ENCODE measurements at places on chromosomes 11 and 22. TPM values are rescaled to one million over a fixed set of nuclear protein-coding genes. Genes with fewer than 3 reads are reported as not detected.

DNA sequence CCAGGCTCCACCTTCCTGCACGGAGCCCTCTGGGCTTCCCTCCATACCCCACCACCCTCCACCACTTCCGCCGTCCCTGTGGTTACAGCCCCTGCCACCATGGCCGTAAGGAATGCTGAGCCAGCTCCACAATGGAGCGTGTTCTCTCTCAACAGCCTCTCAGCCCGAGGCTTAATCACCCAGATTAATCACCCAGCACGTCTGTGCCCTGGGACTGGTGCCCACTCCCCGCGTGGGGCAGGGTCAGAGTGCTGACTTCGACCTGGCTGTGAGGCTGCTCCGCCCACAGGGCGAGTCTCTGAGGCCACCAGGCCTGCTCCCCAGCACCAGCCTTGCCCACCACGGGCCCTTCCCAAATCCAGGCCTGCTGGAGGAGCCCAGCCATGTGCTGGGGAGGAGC, 4.0 kb upstream of the TH start:
- no peak overlapping the region for H3K27ac ChIP-seq
- no peaks in the 10 kb centered on the region for H3K36me3 ChIP-seq
- no peak for DNase-seq

GRCh38 chr11:36142439-36142838, 146.8 kb downstream of the COMMD9 start:
- no peak overlapping the region for H3K4me3 ChIP-seq
- DNase-seq, result no peak
- H3K27ac ChIP-seq, result no peak overlapping the region
- H3K36me3 ChIP-seq, result no peaks in the 10 kb centered on the region
- H3K4me1 ChIP-seq, result no peaks in the 10 kb centered on the region

GRCh38 chr11:116426761-116427160, 346.0 kb downstream of the BUD13 start:
- no peak overlapping the region for H3K27ac ChIP-seq
- no peaks in the 10 kb centered on the region for H3K4me1 ChIP-seq
- H3K4me3 ChIP-seq, result no peak overlapping the region
- no peaks in the 10 kb centered on the region for H3K27me3 ChIP-seq

DNA sequence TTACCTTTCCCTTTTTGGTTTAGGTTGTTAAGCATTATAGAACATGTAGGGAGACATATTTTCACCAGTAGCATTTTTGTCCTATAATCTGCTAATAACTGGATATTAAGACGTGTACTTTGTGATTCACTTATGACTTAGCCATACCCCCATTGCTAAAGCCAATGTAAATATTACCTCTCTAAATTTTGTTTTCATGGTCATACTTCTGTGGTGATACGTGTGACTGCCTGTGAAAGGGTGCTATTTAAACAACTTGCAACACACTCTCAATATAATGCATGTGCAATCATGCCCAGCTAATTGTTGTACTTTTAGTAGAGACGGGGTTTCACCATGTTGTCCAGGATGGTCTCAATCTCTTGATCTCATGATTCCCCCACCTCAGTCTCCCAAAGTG, 36.2 kb upstream of the PAK1 start:
- no peaks in the 10 kb centered on the region for H3K4me1 ChIP-seq
- no peaks in the 10 kb centered on the region for H3K36me3 ChIP-seq
- DNase-seq, result no peak
- H3K27ac ChIP-seq, result no peak overlapping the region
- no peak overlapping the region for H3K4me3 ChIP-seq

DNA sequence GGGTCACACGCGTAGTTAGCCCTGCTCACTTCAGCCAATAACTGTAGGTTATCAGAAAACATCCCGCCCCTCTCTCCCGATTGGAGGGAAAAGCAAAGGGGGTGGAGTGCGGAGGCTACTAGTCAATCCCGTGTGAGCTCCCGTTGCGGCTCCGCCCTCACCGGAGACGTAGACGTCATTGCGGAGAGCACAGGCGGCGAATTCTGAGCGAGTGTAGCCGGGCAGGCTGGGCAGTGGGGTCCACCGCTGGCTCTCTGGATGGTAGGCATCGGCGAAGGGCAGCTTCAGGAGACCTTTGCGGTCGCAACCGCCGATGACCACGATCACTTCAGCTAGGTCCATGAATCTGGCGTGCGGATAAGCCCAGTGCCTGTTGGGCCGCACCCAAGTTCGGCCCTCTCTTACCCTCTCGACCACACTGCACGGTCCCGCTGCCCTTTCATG, 4.7 kb downstream of the KLHL35 start:
- H3K4me3 ChIP-seq, result peak overlapping the region; percentile 34
- peaks cover 5% of the 10 kb centered on the region for H3K4me1 ChIP-seq
- H3K27me3 ChIP-seq, result peaks cover 5% of the 10 kb centered on the region
- peak; percentile 91 for DNase-seq

DNA sequence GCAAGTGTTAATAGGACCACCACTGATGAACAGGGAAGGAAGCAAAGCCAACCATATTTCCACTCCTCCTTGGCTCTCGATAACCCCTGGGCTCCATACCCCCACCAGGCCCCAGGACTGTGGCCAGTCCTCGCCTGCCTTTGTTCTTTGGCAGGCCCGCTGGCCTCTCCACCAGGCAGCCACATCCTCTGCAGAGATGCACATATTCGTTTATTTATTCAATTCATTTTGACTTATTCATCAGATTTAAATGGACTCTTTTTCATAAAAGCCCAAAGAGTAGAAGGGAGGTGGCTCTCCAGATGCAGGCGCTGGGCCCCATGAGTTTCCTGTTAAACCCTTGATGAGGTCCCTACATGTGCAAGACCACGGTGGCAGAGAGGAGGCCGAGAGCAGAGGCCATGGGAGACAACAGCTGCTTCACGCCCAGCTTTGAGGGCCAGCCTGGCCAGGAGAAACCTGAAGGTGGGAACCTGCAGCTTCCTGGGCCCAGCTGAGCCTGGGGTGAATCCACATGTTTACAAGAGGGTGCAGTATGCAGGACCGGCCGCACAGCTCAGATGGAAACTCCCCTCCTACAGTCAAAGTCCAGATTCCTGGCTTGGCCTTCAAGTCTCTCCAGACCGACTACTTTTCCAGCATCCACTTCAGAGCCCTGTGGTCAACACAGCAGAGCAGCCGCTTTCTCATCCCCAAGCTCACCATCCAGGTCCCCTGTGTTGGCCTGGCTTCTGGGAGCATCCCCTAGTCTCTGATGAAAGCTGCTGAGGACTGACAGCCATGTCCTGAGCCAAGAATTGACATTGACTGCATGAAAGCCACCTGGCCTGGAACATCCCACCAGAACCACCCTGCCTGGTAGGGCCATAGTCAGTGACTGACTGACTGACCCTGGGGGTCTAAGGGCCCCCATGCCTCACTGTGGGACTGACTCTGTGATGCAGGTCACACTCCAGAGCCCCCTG, 39.7 kb upstream of the CCND1 start:
- no peak overlapping the region for H3K27ac ChIP-seq
- no peaks in the 10 kb centered on the region for H3K36me3 ChIP-seq
- no peaks in the 10 kb centered on the region for H3K4me1 ChIP-seq
- no peak for DNase-seq

GRCh38 chr22:40967111-40967760, 16.1 kb downstream of the RBX1 start:
- H3K4me1 ChIP-seq, result no peaks in the 10 kb centered on the region
- DNase-seq, result no peak
- no peak overlapping the region for H3K27ac ChIP-seq
- H3K36me3 ChIP-seq, result no peaks in the 10 kb centered on the region
- H3K27me3 ChIP-seq, result no peaks in the 10 kb centered on the region

GRCh38 chr22:38088629-38089473, 4.9 kb upstream of the SLC16A8 start:
- DNase-seq, result no peak
- no peaks in the 10 kb centered on the region for H3K27me3 ChIP-seq
- no peaks in the 10 kb centered on the region for H3K36me3 ChIP-seq
- H3K4me3 ChIP-seq, result no peak overlapping the region

DNA sequence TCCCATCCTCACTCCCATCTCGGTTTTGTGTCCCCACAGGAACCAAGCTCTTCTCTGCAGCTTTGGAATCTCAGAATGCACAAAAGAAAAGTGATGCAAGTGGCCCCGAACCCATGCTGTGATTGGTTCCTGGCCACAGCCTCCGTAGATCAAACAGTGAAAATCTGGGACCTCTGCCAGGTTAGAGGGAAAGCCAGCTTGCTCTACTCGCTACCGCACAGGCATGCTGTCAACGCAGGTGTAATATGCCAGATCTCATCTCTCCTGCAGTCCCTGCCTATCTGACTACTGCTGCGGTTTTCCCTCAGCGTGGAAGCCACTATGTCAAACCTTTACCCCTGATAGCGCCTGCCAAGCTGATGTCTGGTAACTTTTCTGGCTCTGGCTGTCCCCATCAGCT, 200.5 kb upstream of the LRRC4C start:
- H3K36me3 ChIP-seq, result no peaks in the 10 kb centered on the region
- H3K4me1 ChIP-seq, result no peaks in the 10 kb centered on the region
- H3K4me3 ChIP-seq, result no peak overlapping the region
- H3K27me3 ChIP-seq, result no peaks in the 10 kb centered on the region

DNA sequence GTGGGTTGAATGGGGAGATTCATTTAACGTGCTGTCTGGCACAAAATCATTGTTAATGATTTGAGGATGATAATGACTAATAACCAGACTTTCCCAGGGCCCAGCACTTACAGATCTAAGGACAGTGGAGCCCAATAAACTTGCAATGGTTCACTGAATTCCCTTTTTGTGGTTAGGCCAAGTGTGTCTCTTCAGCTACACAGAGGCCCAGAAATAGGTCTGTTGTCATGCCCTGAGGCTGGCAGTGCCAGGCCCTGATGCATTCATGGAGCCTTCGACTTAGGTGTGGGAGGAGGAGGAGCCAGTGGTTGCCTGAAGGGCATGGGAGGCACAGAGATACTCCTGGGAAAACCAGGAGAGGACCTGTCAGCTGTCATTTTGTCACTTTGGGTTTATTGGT, 56.1 kb downstream of the KIAA1671 start:
- no peak overlapping the region for H3K4me3 ChIP-seq
- no peaks in the 10 kb centered on the region for H3K27me3 ChIP-seq
- H3K4me1 ChIP-seq, result no peaks in the 10 kb centered on the region
- no peaks in the 10 kb centered on the region for H3K36me3 ChIP-seq
- H3K27ac ChIP-seq, result no peak overlapping the region
- no peak for DNase-seq

- peak within 1 kb of the TSS; percentile 7 for H3K4me3 ChIP-seq
- H3K27ac ChIP-seq, result no peak within 1 kb of the TSS
- no peak for DNase-seq
These were observed at the start of gene RASL10A for GRCh38 chr22:29315286-29316140. TSS of gene RASL10A (minus strand) at chr22:29315697. CDS start at chr22:29315246, 451 bp downstream.

DNA sequence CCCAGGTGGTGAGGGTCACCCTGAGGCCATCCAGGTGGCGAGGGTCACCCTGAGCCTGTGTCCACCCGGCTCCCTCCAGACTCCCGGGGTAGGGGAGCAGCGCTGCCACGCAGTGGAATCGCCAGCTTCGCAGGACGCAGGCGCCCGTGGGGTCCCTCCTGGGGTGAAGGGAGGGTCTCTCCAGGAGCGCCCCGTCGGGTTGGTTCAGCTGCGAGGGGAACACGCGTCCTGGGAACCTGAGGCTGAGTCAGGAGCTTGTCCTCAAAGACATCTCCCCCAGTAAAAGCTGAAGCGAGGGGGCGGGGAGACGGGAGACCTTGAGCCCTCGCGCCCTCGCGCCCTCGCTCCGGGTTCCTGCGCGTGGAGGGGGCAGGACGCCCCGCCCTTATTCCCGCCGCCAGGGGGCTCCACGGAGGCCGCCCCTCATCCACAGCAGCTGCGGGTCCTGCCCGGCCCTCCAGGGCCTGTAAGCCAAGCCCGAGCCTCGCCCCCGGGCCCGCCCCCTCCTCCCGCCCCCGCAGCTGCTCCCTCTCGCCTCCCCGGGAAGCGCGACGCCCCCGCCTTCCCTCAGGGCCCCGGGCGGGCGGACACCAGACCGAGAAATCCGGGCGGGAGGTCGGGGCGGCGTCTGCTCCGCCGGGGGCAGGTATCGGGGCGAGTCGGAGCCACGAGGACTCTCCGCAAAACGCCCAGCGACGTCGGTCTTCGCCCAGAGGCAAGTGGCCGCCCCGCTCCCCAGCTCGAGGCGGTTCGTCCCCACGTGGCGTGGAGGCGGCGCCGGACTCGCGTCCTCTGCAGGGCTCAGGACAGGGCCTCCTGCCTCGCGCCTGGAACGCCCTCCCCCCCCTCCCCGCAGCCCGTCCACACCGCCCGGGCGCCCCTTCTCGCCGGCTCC, 22.8 kb downstream of the PIM3 start:
- H3K27ac ChIP-seq, result no peak overlapping the region
- no peak overlapping the region for H3K4me3 ChIP-seq
- H3K4me1 ChIP-seq, result peaks cover 3% of the 10 kb centered on the region
- H3K27me3 ChIP-seq, result no peaks in the 10 kb centered on the region
- DNase-seq, result peak; percentile 59

DNA sequence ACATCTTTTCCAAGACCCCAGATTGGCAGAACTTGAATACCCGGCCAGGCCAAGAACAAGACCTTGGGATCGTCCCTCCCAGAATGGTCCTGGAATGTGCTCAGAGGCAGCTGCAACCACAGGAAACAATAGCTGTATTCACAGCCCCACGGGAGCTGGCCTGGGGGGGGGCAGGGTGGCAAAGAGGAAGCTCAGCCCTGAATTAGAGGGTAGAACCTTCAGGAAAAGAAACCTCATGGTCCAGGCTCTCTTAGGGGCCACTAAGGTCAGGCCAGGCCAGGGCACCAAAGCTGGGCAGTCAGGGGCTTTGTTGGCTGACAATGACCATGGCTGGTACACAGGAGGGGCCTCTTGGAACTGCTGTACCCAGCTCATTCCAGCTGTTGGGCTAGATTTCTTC, 17.3 kb downstream of the RPL27A start:
- H3K36me3 ChIP-seq, result no peaks in the 10 kb centered on the region
- no peak for DNase-seq
- no peaks in the 10 kb centered on the region for H3K27me3 ChIP-seq
- peaks cover 4% of the 10 kb centered on the region for H3K4me1 ChIP-seq
- H3K27ac ChIP-seq, result no peak overlapping the region

- DNase-seq, result no peak
- H3K4me1 ChIP-seq, result no peaks in the 10 kb centered on the region
- no peaks in the 10 kb centered on the region for H3K36me3 ChIP-seq
- no peak overlapping the region for H3K4me3 ChIP-seq
- H3K27me3 ChIP-seq, result no peaks in the 10 kb centered on the region
These were observed 11.9 kb upstream of the NARS2 start for GRCh38 chr11:78586452-78587046.

GRCh38 chr22:35840302-35840739, 122.6 kb downstream of the APOL5 start:
- no peaks in the 10 kb centered on the region for H3K36me3 ChIP-seq
- no peak overlapping the region for H3K27ac ChIP-seq
- H3K27me3 ChIP-seq, result no peaks in the 10 kb centered on the region
- peak overlapping the region; percentile 49 for H3K4me3 ChIP-seq
- H3K4me1 ChIP-seq, result peaks cover 4% of the 10 kb centered on the region

- H3K27ac ChIP-seq, result no peak overlapping the region
- no peaks in the 10 kb centered on the region for H3K36me3 ChIP-seq
- no peak for DNase-seq
- no peaks in the 10 kb centered on the region for H3K4me1 ChIP-seq
- no peaks in the 10 kb centered on the region for H3K27me3 ChIP-seq
- no peak overlapping the region for H3K4me3 ChIP-seq
These were observed 49.5 kb downstream of the ZNF280B start for GRCh38 chr22:22458896-22459588.

- H3K4me3 ChIP-seq, result no peak overlapping the region
- H3K4me1 ChIP-seq, result no peaks in the 10 kb centered on the region
- DNase-seq, result no peak
- no peaks in the 10 kb centered on the region for H3K27me3 ChIP-seq
These were observed 35.0 kb downstream of the PDGFB start for GRCh38 chr22:39209756-39210155.

Gene ABCC8
- 0.92 TPM for total RNA-seq

Gene DDTL
- total RNA-seq, result 3.8 TPM

Gene GGT1
- 6.2 TPM for total RNA-seq

Gene PAAF1
- total RNA-seq, result 9.5 TPM

Gene KRTAP5-11
- not detected for total RNA-seq

Gene ELF5
- total RNA-seq, result not detected

Gene HOATZ
- not detected for total RNA-seq

Gene MAFF
- total RNA-seq, result 71.2 TPM

Measured in ovary (tissue), 10 donors.